ENCODE measurements at places on chromosomes 2 and 18. TPM values are rescaled to one million over a fixed set of nuclear protein-coding genes. Genes with fewer than 3 reads are reported as not detected.

Gene FBXO15
- 4.2 TPM for total RNA-seq

Gene ARHGAP28
- total RNA-seq = 13.1 TPM

Gene SPATA3
- total RNA-seq = not detected

Gene SLC4A5
- 4.2 TPM for total RNA-seq

Gene SETBP1
- total RNA-seq = 25.8 TPM

Gene IL36B
- not detected for total RNA-seq

Gene ZSWIM2
- total RNA-seq = not detected

Gene TTR
- not detected for total RNA-seq

Gene ANKRD53
- total RNA-seq = 1.1 TPM

Gene HOXD12
- total RNA-seq = not detected

Gene BMP10
- 0.24 TPM for total RNA-seq

Gene CDKL4
- 1.7 TPM for total RNA-seq

Gene CCL20
- total RNA-seq = 1.6 TPM
